ENCODE measurements at places on chromosomes 6 and 20. TPM values are rescaled to one million over a fixed set of nuclear protein-coding genes. Genes with fewer than 3 reads are reported as not detected.

Gene PTCRA
- total RNA-seq: not detected

Gene DLK2
- 16.5 TPM for total RNA-seq

Gene HLA-F
- 10.2 TPM for total RNA-seq

Gene PRKN
- 0.70 TPM for total RNA-seq

Gene OR12D3
- total RNA-seq: not detected

Gene ASIP
- total RNA-seq: not detected

DNA sequence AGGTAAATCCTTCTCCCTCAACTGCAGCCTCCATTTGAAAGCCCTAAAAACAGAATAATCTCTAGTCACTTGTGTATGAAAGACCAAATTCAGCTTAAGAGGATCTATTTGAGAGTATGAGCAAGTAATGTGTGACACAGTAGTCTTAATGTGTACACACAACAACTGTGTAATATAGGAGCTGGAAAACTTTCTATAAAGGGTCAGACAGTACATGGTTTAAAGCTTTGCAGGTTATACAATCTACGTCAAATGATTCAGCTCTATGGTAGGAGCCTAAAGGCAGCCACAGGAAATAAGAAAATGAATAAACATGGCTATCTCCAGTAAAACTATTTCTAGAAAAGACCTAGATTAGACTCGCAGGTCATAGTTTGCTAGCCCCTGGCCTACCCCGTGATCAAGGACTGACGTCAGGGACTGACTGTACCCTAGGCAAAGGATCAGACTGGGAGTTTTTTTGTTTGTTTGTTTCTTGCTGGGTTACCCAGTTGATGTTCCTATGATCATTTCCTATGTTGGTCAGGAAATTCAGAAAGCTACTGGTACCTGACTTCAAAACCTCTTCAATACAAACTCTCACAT lies 39.7 kb downstream of the BTBD9 start:
- DNase-seq: no peak

GRCh38 chr6:66418906-66419305 lies 711.9 kb upstream of the EYS start:
- no peak for DNase-seq

DNA sequence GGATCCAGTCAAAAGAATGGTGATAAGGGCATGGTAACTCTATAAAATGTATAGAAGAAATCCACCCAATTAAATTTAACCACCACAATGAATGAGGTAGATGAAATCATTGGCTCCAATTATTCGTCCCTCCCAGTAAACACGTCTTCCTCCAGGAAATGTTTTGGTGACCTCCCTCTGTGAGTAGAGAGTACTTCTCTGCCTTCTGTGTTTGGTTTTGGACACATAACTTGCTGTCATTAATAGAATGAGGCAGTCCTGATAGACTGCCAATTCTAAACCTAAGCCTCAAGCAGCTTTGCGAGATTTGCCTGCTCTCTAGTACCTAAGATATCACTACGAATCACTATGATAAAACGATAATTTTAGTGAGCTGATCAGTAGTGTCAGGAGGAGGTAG lies 632.8 kb downstream of the HDGFL1 start:
- no peak for DNase-seq

- no peak for DNase-seq
Observed at GRCh38 chr6:89750338-89750737, 69.3 kb downstream of the MDN1 start.

DNA sequence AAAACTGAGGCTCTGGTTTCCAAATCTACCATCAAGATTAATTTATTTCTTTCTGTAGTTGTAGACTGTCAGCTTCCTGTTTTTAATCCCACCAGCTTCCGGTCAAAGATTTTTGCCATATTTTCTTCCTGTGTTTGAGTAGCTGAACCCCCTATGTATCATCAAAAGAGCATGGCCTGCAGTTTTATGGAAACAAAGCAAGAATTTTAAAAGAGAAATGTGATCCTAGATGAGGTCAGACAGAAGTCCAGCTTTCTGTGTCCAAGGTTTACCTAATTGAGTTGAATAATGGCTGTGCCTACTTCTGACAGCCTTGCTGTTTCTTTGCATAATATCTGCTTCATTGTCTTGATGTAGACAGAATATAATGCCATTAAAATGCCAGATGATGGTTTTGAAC lies 163.7 kb downstream of the CARMIL1 start:
- no peak for DNase-seq

DNA sequence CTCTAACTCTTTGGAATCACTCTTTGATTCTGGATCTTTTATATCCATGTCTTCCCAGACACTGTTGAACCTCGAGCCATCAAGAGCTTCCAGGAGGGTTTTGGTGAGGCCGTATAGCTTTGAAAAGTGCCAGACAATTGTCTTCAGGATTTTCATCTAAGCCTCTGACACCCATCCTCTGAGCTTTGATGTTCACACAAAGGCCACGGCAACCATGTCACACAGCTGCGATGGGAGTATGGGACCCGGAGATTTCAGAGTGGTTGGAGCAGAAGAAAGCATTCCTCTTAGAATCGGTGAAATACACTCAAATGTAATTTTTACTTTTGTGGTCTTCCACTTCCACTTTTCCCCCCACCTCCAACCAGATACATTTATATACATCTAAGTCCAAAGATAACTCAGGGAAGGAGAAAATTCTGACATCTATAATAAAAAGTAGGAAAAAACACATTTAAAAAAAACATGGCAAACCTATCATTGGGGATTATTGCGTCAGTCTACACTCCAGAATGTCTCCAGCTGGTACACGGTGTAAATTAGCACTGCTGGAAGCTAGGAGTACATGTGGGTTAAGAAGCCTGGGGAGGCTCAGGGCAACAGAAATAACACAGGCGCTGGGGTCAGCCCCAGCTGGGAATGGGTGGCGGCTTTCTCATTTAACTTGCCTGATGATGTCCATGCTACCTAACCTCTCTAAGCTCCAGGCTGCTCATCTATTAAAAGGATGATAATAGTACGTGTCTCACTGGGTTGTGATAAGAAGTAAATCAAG lies 92.7 kb downstream of the LY86 start:
- no peak for DNase-seq

DNA sequence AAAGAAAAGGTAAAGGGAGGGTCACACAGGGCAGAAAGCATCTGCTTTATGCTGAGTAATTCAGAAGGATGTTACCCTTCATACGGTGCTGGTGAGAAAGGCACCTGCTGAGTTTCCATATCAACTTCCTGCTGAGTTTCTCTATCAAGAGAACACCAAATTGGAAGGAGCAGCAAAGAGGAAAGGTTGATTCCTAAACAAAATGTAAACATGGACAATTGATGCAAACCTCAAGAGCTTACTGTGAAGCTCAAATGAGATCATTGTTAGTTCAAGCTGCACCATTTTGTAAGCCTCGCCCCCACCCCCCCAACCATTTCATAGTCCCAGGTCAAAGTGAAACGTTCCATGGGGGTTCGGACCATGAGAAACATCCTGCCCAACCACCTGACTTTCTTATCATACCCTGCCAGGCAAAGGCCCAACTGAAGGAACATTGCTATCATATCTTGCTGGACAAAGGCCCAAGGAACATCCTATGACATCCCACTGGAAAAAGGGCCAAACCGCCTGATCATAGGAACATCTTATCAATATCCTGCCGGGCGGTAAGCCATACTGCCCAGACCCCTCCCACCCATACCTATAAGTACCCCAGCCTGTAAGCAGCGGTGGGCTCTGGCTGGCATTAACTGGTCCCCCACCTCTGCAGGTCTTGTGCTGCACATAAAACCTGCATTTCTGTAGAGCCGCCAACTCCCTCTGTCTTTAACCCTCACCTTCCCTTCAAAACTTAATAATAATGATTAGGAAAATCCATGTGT lies 171.6 kb downstream of the UBE3D start:
- no peak for DNase-seq

- no peak for DNase-seq
Observed at GRCh38 chr6:27517238-27517637, 44.3 kb upstream of the ZNF184 start.

- no peak for DNase-seq
Observed at GRCh38 chr6:127547904-127548649, 28.9 kb upstream of the C6orf58 start.

- DNase-seq: no peak
Observed at GRCh38 chr20:41078329-41078728, 49.7 kb downstream of the TOP1 start.

GRCh38 chr6:161736781-161737292 lies 463.0 kb upstream of the AGPAT4 start:
- no peak for DNase-seq

DNA sequence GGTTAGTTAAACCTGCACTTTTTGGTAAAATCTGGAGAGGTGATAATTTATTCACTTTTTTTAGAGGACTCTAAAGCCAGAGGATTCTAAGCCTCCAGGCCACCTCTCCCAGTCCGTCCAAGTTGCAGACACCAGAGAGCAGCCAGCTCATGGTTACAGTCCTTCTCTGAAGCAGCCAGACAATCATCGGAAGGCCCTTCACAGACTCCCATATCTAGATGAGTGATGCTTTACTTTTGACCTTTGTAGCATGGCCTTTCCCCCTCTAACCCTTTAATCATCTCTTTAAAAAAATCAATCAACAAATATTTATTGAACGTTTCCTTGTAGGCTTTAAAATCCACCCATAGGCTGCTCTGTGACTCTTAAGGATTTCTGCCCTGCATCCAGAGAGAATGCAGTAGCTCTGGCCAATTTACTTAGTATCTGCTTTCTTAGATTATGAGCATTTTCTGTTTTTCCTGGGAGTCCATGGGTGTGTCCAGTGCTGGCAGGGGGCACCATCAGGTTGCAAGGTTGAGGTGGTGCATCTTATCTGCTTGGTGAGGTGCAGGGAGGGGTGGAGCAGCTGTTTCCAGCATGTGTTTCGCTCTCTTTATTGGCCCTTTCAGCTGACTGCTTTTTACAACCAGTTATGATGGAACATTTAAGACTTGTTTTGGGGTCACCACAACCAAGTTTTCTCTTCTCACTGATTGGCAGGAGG lies 58.6 kb downstream of the JARID2 start:
- DNase-seq: no peak

- DNase-seq: no peak
Observed at GRCh38 chr20:5146871-5147592, 20.2 kb downstream of the CDS2 start.

GRCh38 chr20:6975311-6975710 lies 207.8 kb downstream of the BMP2 start:
- no peak for DNase-seq

DNA sequence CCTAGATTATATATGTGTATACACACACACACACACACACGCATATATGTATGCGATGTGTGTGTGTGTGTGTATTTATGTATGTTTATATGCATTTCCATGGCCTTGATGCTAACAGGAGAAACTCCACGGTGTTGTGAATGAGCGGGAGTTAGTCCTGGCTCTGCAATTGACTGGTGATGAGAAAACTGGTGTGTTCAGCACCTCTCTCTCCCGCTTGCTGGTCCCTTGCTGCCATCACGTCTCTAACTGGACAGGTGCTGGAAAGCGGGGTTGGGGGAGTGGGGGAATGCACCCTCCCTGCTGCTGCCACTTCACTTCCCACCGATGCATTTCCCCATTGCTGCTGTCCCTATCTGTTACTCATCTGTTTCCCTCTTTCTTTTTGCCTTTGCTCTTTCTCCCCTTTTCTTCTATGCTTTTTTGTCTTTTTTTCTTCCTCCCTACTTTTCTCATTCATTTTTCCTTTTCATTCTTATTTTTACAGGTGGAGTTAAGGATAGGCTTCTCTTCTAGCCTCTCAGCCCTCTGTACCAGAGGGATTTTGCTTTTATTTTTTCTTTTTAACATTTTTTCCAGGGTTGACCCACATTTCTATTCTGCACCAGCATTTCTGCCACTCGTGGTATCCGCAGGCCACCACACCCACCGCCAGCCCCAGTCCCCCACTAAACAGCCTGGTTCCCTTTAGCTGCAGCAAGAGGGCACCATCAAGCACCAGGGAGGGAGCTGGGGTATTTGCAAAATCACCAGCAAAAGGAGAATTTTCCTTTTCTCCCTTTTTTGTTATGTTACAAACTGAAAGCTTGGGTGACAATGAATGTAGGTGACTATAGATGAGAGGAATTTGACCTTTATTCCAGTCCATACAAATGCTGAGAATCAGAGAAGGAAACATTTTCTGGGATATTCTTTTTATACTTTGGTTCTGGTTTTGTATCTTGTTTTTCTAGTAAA lies 115.6 kb downstream of the TCP11 start:
- no peak for DNase-seq

DNA sequence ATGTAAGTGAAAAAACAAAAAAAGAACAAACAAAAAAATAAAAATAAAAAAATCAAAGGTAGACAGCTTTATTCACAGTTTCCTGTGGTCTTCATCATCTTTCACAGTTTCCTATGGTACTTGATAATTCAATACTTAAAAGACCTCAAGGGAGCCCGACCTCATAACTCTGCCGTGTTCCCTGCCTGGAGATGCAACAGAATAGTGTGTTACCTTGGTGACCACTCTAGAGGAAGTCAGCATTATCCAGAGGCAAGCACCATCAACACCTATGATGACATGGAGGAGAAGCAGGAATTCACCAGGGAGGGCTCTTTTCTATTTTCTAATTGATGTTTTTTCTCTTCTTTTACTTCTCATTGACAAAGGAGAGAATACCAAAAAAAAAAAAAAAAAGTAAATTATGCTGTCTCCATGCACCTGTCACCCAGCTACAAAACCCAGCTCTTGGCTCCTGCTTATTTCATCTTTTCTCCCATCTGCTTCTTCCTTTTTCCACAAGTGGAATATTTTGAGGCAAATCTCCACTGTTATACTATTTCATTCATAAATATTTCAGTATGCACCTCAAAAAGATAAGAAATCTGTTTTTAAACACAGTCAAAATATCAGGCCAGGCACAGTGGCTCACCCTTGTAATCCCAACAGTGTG lies 95.8 kb upstream of the STXBP5 start:
- no peak for DNase-seq

DNA sequence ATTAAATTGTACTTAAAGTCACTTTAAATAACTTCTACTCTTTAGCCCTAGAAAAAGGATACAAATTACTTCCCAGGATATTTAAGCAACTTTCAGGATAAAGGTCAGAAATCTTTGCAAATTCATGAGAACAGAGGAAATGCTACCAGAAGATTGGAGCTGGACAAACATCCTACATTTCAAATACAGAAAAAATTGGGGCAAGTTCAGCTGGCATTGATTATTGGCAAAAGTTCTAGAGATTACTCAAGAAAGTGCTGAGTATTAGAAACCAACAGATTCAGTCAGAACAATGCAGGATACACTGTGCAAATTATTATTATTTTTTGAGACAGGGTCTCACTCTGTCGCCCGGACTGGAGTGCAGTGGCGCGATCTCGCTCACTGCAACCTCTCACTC lies 6.0 kb downstream of the SLC22A23 start:
- DNase-seq: no peak

DNA sequence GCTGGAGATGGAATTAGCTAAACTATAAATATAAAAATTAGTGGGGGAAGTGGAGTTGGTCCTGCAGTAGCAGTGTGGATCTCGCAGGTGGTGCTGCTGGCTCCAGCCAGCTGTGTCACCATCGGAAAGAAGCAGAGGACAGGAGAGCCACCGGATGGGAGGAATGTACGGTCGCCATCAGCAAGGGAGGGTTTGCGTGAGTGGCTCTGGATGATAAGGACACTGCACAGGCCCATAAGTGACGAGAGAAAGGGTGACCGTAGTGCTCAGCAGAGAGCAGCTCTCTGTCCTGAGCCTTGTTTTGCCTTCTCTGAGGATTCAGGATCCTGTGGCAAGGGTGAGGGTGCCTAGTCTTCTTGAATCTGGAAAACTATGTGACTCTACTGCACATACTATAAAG lies 378.7 kb downstream of the ZFAND3 start:
- no peak for DNase-seq

All from esophagus squamous epithelium (tissue), 5 donors.